ENCODE measurements at places on chromosomes 13 and 19.

GRCh38 chr13:113657851-113658741 is at the start of gene ATP4B:
Gene ATP4B (minus strand): TSS chr13:113658198. CDS start chr13:113658144, 54 bp downstream.
- DNase-seq: no peak

DNA sequence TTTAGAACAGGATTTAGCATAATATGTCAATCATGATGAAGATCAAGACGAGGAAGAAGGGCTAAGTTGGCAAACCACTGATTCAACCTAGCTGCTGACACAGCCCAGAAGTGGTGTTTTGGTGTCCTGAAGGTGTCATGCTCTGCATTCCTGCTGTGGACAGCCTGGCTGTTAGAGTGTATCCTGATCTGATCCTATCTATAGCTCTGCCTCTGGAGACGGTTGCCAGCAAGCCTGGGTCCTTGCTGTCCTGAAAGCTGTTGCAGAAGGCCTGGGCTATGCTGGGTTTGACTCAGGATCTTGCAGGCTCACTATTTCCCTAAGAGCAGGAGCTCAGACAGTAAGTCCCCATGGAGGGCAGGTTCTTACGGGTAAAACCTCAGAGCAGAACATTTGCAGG is 416.4 kb downstream of the TSHZ3 start:
- DNase-seq: no peak

- DNase-seq: no peak
These were observed 9.9 kb downstream of the ARHGAP33 start for GRCh38 chr19:35785339-35785627.

- DNase-seq: no peak
These were observed 41.2 kb upstream of the ARGLU1 start for GRCh38 chr13:106609116-106609515.

DNA sequence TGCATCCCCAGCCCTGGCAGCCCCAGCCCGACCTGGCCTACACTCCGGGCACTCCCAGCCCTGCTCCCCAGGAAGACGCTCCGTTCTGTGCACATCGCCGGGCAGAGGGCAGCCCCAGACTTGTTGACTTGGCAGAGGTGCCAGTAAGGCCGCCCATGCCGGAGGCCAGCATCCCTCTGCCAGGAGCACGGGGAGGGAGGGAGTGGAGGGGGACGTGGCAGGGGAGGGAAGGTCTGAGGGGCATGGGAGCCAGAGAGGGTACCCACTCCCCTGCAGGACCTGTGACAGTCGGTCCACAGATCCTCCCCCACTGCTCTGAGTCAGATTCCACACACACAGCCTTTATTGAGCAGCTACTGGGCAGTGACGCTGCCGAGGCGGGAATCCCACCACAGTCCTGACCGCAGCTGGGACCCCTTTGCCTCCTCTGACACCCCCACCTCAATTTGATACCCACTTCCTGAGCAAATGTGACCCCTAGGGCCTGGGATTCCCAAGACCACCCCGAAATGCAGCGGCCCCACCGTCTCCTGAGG is 1.9 kb upstream of the NKPD1 start:
- no peak for DNase-seq

GRCh38 chr13:60078226-60078625 is 85.5 kb downstream of the DIAPH3 start:
- no peak for DNase-seq

- DNase-seq: no peak
These were observed 12.8 kb upstream of the MADCAM1 start for GRCh38 chr19:483332-484072.

- no peak for DNase-seq
These were observed 13.6 kb downstream of the C19orf25 start for GRCh38 chr19:1465191-1466016.

GRCh38 chr13:19329365-19329764 is 147.7 kb upstream of the TUBA3C start:
- DNase-seq: no peak

- DNase-seq: no peak
These were observed 50.7 kb downstream of the B3GLCT start for GRCh38 chr13:31250435-31250834.

DNA sequence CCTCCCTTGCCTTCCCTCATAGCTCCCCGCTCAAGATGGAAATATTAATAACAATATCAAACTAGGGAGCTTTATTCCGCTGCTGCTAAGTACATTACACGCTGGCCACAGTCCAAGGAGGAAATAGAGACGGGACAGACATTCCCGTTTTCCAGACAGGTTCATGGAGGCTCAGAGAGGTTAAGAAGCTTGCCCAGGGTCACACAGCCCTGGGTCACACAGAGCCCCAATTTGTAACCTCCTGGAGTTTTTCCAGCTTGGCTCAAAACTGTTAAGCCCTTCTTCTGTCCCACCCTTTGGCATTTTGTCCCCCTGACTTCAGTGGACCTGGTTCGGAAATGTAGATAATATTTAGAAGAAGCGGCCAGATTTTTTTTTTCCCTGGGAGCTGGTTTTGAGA is 2.0 kb downstream of the BICRA start:
- no peak for DNase-seq

DNA sequence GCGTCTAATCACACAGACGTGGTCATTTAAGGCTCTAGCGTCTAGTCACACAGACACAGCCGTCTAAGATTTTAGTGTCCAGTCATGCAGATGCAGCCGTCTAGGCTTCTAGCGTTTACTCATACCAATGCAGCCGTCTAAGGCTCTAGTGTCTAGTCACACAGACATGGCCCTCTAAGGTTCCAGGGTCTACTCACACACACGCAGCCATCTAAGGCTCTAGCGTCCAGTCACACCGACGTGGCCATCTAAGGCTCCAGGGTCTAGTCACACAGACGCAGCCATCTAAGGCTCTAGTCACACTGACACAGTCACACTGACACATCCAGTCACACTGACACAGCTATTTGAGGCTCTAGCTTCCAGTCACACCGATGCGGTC is 55.7 kb downstream of the KLF2 start:
- DNase-seq: no peak

- no peak for DNase-seq
These were observed 25.3 kb downstream of the RAP2A start for GRCh38 chr13:97459215-97459777.

DNA sequence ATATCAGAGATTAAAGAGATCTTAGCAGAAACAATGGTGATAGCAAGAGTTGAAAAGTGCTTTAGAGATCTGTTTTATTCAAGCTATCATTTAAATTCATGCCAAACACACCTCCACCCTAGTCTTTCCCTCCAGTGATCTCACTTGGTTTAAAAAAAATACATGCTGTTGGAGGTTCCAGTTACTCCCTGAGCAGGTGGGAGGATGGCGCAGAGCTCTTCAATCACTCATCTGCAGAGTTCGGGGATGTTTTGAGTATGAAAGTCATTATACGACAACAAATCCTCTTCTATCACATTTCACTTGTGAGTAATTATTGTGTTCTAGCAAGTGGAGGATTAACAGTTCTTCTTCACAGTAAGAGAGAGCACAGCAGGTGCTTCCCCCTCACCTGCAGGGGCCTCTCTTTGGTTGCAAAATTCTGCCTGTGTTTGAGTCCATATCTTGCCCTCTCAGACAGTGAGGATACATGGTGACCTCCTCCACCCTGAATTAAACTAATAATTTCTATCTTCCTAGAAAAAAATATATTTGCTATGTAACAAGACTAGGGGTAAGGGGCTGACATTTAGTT is 376.7 kb downstream of the LIG4 start:
- DNase-seq: no peak

GRCh38 chr19:10085641-10086590 is at the start of gene SHFL:
Gene SHFL (plus strand): TSS chr19:10086317. CDS start chr19:10086428, 111 bp downstream.
- peak; percentile 81 for DNase-seq

- DNase-seq: no peak
These were observed 13.1 kb downstream of the LRCH1 start for GRCh38 chr13:46565808-46566750.

Measured in stimulated activated CD4-positive, alpha-beta T cell treated with anti-CD3 and anti-CD28 coated beads, Interleukin-4, amount 100 ng/mL, for 4 hours (primary cell).